Endodermal cell (in vitro differentiated cells): ENCODE measurements at places on chromosomes 5 and 9. TPM values are rescaled to one million over a fixed set of nuclear protein-coding genes. Genes with fewer than 3 reads are reported as not detected.
A peak's percentile ranks its signal among the peaks of the same experiment; 100 is the strongest.

Gene OR1J2
- total RNA-seq = not detected in 2 replicates

- peaks cover 17% of the 10 kb centered on the region for H3K27me3 ChIP-seq
- H3K4me3 ChIP-seq = no peak overlapping the region
- no peak overlapping the region for H3K27ac ChIP-seq
- no peaks in the 10 kb centered on the region for H3K36me3 ChIP-seq
Observed at GRCh38 chr9:137025517-137025966, 2.5 kb downstream of the ABCA2 start.

DNA sequence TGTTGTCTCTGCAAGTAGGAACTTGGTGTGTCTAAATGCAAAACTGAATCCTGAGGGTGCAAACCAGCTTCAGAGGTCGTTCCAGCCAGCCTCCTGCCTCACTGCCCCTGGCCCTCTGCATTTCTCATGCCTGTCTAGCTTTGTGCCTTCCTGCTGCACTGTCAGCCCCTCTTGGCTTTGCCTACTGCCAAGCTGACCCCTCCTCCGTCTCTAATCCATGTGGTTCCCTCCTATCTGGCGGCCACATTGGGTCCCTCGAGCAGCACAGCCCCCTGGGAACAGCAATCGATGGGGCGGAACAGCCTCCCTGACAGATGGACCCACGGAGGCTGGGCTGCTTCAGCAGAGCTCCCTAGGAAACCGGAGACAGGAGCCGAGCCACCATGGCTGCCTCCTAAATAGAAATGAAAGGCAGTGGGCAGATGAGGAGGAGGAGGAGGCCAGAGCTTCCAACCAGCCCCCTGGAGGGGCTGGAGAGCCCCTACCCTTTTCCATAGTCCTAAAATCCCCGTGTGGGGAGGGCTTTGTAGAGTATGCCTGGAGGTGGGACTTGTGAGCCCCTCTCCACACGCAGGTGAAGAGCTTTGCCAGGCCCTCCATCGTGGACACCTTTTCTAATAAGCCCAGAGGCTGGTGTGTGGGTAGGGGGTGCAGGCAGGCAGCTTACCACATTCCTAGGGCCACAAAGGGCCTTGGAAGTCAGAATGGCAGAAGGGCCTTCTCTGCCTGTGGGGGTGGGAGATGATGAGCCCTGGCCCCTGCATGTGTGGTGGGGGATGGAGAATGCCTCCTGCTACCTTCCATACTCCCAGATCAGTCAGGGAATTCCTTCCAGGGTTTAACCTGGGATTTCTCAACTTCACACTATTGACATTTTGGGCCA lies 9.2 kb upstream of the CXXC5 start:
- H3K4me3 ChIP-seq = no peak overlapping the region
- no peaks in the 10 kb centered on the region for H3K27me3 ChIP-seq
- H3K36me3 ChIP-seq = no peaks in the 10 kb centered on the region
- DNase-seq = peak; percentile 53
- H3K4me1 ChIP-seq = peaks cover 21% of the 10 kb centered on the region

DNA sequence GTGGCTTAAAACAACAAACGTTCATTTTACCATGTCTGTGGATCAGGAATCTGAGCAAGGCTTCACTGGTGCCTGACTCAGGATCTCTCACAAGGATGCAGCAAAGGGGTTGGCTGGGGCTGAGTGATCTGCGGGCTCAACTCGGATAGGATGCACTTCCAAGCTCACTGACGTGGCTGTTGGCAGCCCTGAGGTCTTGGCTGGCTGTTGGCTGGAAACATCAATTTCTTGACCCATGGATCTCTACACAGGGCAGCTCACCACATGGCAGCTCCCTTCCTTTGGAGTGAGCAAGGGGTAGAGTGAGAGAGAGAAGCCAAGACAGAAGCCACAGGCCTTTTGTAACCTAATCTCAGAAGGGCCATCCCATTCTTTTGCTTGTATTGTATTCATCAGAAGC lies 202.1 kb downstream of the NXNL2 start:
- no peak overlapping the region for H3K4me3 ChIP-seq
- H3K4me1 ChIP-seq = peaks cover 15% of the 10 kb centered on the region
- DNase-seq = no peak
- H3K27me3 ChIP-seq = no peaks in the 10 kb centered on the region

DNA sequence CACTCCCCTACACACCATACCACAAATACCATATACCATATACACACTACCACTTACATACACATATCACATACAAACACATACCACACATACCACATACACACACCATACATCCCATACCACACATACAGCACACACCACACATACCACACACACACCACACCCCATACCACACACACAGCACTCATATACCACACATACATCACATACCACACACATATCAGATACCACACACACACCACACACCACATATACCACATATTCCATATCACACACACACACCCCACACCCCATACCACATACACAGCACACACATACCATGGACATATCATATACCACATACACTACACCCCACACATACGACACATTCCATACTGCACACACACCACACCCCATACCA lies 276.6 kb downstream of the GADD45G start:
- H3K4me1 ChIP-seq = no peaks in the 10 kb centered on the region
- DNase-seq = no peak
- no peaks in the 10 kb centered on the region for H3K27me3 ChIP-seq
- no peak overlapping the region for H3K27ac ChIP-seq
- H3K36me3 ChIP-seq = no peaks in the 10 kb centered on the region
